ENCODE measurements at places on chromosomes 6 and 20.

DNA sequence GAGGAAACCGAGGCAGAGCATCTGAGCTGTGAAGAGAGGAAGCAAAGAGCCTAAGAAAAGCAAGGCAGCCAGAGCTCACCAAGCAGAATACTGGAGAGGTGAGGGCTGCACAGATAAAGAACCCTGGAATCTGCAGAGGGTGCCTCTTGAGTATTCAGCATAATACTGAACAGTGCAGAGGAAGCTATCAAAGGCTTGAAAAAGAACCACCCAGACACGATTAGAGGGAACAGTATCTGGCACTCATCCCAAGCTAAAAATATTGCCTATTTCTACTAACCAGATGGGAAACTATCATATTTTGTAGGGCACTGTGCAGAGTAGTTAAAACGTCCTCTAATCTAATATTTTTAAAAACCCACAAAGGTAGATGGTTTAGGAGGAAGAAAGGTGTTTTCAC lies 41.8 kb upstream of the OPRM1 start:
- DNase-seq = no peak

DNA sequence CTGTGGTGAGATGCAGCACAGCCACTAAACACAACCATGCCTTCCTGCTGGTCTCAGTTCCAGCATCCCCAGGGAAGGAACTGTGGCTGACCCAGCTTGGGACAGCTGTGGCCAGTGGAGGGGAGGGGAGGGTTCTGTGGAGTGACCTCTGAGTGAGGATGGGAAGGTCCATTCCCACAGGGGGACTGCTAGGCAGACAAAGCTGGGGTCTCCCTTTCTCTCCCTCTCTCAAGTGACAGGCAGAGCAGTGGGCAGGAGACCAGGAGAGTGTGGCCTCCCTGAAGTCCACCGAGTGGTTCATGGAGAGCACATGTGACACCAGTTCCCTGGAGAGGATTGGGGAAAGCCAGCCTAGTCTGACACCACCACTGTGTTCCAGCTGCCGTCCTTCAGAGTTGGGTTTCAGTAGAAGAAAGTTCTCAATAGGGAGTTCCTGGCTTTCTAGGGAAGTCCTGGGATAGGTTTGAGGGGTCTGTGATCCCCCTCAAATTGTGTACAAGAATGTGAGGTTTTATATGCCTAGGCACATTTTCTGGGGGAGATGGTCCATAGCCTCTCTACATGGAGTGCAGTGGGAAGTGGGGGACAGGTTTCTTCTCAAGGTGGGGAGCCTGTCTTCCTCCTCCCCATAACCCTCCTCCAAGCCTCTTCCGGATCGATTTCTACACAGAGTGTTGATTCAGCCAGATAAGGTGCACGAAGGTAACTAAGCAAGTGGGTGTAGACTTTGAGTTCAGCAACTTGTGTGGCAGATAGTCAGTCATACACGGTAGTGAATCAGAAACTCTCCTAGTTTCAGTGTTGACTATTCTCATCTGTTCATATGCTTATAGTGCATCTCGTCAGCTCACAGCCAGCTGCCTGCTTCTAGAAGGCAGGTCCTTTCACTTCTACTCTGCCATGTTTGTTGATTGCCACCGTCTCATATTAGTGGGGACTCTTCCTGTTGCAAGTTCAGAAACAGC lies 18.9 kb downstream of the MANBAL start:
- no peak for DNase-seq

DNA sequence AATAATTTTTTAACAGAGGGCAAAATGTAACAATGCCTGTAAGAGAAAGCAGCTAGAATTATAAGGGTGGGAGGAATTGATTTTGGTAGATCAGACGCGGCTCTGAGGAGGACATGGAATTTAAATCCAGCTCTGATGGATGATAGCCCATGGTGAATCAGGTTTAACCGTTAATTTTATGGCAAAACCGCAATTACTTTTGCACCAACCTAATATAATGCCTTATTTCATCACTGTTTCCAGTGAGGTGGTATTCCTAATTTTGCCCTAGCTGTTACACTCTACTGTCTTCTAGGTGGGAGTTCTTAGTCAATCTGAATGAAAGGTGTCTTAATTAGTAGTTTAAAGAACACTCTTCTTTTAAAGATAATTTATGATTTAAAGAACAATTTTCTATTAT lies 198.3 kb upstream of the SMLR1 start:
- no peak for DNase-seq

- no peak for DNase-seq
Measured at GRCh38 chr6:47303342-47303741, 6.4 kb downstream of the TNFRSF21 start.

- no peak for DNase-seq
Measured at GRCh38 chr6:42820512-42821340, 38.9 kb downstream of the BICRAL start.

- DNase-seq = no peak
Measured at GRCh38 chr20:17612287-17612991, 42.6 kb downstream of the DSTN start.

- no peak for DNase-seq
Measured at GRCh38 chr6:112752305-112752704, 405.2 kb downstream of the RFPL4B start.

DNA sequence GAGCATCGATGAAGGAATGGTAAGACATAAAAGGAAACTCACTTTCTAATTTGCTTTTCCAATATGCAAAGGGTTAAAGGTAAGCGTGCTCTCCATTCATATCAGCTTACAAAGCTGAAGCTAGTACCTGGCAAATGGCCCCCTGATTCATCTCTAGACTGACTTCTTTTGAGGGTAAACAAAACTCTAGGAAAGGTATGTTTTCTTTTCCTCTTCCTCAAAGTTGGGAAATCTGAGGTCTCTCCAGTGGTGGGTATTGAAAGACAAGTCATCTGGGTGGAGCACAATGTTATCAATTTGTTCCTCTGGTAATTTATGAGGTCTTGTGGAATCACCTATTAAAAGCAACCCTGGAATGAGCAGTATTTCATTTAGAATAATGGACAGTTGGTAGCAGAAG lies 7.9 kb upstream of the FBXO30 start:
- DNase-seq = no peak

DNA sequence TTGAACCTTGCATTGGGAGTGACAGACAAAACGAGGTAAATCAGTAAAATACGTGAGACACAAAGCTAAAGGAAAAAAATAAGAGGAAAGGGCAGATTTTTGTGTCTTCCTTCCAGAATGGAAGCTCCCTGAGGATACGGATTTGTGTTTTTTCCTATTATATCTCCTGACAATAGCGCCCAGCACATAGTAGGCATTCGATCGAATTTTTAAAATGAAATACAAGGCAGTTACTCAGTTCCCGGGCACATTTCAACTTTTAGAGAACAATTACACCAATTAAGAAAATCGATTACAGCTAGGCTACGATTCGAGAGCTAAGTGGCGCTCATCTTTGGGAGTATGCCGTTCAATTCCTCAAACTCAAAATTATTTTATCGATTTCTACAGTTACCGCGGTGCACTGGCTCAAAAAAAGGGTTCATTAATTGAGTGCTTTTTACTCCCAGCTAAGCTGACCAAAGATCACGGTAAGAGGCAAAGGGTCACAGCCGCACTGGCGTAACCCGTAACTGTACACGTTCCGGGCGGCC lies 443 bp downstream of the RMND1 start:
- no peak for DNase-seq

GRCh38 chr6:80249897-80250296 lies 143.4 kb downstream of the BCKDHB start:
- no peak for DNase-seq

GRCh38 chr6:99779631-99780555 lies 173.3 kb downstream of the PRDM13 start:
- no peak for DNase-seq

- no peak for DNase-seq
Measured at GRCh38 chr20:49964964-49965780, 17.6 kb upstream of the SNAI1 start.

DNA sequence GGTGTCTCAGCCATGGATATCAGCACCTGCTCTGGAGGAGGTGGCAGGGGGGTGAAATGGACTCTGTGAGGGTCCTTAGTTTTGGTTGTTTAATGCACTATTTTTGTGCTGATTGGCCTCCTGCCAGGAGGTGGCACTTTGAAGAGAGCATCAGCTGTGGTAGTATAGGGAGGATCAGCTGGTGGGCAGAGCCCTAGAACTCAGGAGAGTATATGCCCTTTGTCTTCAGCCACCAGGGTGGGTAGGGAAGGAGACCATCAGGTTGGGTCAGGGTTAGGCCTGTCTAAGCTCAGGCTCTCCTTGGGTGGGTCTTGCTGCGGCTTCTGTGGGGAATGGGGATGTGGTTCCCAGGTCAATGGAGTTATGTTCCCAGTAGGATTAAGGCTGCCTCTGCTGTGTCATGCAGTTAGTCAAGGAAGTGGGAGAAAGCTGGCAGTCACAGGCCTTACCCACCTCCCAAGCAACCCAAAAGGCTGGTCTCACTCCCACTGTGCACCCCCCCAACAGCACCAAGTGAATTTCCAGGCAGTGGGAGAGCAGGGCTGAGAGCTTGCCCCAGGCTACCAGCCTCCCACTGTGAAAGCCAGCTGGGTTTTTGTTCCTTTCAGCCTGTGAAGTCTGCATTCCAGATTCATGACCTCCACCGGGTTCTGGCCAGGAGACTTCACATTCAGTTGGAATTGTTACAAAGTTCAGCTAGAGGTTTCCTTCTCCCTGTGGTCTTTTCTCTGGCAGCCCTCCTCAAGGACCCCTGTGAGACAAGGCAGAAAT lies 5.7 kb upstream of the OSTM1 start:
- DNase-seq = no peak

- DNase-seq = no peak
Measured at GRCh38 chr20:43778375-43778774, 51.6 kb upstream of the GTSF1L start.

DNA sequence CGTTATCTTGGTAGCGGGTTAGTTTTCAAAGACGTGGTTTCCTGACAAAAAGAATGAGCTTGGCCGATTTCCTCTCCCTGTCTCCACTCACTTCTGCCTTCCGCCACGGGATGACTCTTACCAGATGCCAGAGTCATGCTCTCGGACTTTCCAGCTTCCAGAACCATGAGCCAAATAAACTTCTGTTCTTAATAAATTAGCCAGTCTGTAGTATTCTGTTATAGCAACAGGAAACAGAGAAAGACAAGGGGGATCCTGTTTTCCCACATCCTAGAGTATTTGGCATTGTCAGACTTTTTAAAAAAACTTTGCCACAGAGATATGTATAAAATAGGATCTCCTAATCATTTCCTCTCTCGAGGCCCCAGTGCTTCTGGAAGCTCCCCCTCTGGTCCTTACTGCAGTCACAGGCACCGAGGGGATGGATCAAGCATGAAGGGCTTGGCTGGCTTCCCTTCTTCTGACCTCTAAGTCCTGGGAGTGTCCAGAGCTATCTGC lies 84.9 kb upstream of the NAA20 start:
- DNase-seq = no peak

DNA sequence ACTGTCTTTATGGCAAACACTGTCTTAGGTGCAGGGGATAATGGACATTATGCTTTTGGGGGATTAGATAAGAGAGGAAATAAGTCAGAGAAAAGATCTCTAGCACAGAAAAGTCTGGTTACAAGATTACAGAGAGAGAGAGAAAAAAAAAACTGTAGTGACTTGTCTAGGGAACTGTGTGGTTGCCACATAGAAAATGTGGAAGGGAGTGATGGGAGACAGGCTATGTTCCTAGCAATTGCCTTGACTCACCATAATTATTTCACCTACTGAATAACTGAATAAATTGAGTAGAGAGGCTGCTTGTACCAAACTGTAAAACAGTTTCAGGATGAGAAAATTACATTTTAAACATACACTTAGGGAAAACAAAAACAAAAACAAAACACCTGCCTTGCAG lies 229.7 kb downstream of the LAMA2 start:
- no peak for DNase-seq

- DNase-seq = no peak
Measured at GRCh38 chr6:105608711-105609374, 206.0 kb upstream of the PREP start.

- no peak for DNase-seq
Measured at GRCh38 chr6:25477006-25477590, 174.9 kb upstream of the SCGN start.

- no peak for DNase-seq
Measured at GRCh38 chr6:79239536-79240168, 5.2 kb upstream of the HMGN3 start.

- no peak for DNase-seq
Measured at GRCh38 chr6:138586638-138587037, 87.3 kb upstream of the NHSL1 start.

GRCh38 chr20:62236766-62237513 lies 1.4 kb upstream of the OSBPL2 start:
- no peak for DNase-seq

DNA sequence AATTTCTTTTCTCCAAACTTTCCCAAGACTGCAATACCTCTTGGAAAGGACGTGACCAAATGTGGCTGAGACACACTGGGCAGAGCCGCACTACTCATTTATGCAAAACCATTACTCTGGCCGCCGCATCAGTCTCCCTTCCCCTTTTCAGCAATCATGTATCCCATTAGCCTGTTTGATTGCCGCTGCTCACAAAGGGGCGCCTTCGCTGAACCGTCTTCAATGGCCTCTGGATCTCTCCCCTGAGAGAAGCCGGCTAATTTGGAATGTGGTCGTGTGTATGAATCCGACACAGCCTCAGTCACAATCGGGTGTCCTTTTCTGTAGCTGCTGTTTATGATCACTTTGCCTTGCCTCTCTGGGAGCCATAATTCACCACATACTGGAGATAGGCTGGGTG lies 361.1 kb downstream of the ZFAND3 start:
- DNase-seq = no peak

DNA sequence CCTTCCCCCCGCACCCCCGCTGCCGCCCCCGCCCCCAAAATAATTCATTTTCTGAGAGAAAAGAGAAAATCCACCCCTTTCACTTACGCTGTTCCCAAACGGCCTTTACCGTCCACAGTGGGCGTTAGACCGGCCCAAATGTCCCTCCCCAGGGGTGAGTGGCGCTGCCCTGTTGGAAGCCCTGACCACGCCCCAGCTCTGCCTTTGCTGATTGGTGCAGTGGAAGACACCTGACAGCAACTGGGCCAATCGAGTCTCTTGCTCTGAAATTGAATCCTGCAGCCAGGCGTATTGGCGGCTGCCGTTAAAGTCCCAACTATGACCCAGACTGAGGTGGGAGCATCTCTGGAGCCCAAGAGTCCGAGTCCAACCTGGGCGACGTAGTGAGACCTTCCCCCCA lies 15.7 kb downstream of the ZFP64 start:
- no peak for DNase-seq

Measured in esophagus squamous epithelium (tissue), 5 donors.